Breast epithelium (tissue), 4 donors: ENCODE measurements at places on chromosomes 4 and X. TPM values are rescaled to one million over a fixed set of nuclear protein-coding genes. Genes with fewer than 3 reads are reported as not detected.

- no peaks in the 10 kb centered on the region for H3K4me1 ChIP-seq
- no peak for DNase-seq
- H3K27ac ChIP-seq: no peak overlapping the region
- H3K4me3 ChIP-seq: no peak overlapping the region
- H3K27me3 ChIP-seq: no peaks in the 10 kb centered on the region
- no peaks in the 10 kb centered on the region for H3K36me3 ChIP-seq
These were observed 40.9 kb downstream of the SEPTIN11 start for GRCh38 chr4:76990288-76991080.

- no peaks in the 10 kb centered on the region for H3K4me1 ChIP-seq
- no peak overlapping the region for H3K4me3 ChIP-seq
- no peaks in the 10 kb centered on the region for H3K27me3 ChIP-seq
- no peak overlapping the region for H3K27ac ChIP-seq
- no peak for DNase-seq
- H3K36me3 ChIP-seq: no peaks in the 10 kb centered on the region
These were observed 146.1 kb downstream of the ATP10D start for GRCh38 chr4:47631161-47631560.

- H3K4me1 ChIP-seq: no peaks in the 10 kb centered on the region
- no peaks in the 10 kb centered on the region for H3K36me3 ChIP-seq
- H3K27ac ChIP-seq: no peak overlapping the region
- H3K27me3 ChIP-seq: no peaks in the 10 kb centered on the region
- no peak for DNase-seq
- H3K4me3 ChIP-seq: no peak overlapping the region
These were observed 471.1 kb upstream of the NWD2 start for GRCh38 chr4:36773467-36773866.

DNA sequence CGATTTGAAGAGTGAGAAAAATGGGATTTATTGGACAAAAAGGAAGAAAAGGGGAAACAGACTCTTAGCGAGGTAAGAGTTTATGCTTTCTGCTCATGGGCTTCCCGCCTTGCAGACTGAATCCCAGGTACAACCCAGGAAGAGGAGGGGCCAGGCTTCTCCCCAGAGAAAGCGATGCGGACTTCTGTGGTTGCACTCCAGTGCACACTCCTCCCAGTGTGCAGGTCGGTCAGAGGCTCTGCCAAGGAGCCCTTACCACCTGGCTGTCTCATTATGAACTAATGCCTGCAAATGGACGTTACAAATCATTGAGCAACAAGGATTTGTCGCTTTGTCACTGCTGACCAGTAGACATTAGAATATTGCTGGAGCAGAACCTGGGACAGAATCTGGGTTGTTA, 39.9 kb upstream of the GLRA2 start:
- no peak overlapping the region for H3K4me3 ChIP-seq
- H3K27ac ChIP-seq: no peak overlapping the region
- H3K36me3 ChIP-seq: no peaks in the 10 kb centered on the region

- no peaks in the 10 kb centered on the region for H3K36me3 ChIP-seq
- H3K27ac ChIP-seq: no peak overlapping the region
- H3K27me3 ChIP-seq: peaks cover 8% of the 10 kb centered on the region
These were observed 73.4 kb downstream of the GPC3 start for GRCh38 chrX:133911825-133912495.

DNA sequence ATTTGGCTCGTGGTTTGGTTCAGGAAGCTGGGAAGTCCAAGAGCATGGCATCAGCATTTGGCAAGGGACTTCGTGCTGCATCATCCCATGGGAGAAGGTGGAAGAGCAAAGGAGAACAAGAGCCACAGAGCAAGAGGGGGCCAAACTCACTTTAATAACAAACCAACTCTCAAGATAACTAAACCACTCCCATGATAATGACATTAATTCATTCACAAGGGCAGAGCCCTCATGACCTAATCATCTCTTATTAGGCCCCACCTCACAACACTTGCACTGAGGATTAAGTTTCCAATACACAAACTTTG, 113.4 kb upstream of the ATXN3L start:
- H3K4me3 ChIP-seq: no peak overlapping the region
- H3K27me3 ChIP-seq: peaks cover 42% of the 10 kb centered on the region
- H3K4me1 ChIP-seq: no peaks in the 10 kb centered on the region
- no peak for DNase-seq
- H3K36me3 ChIP-seq: no peaks in the 10 kb centered on the region

- DNase-seq: no peak
- no peak overlapping the region for H3K27ac ChIP-seq
- peaks cover 89% of the 10 kb centered on the region for H3K27me3 ChIP-seq
These were observed 84.0 kb downstream of the RTL9 start for GRCh38 chrX:110442635-110443034.

- H3K27me3 ChIP-seq: no peaks in the 10 kb centered on the region
- no peak for DNase-seq
- no peaks in the 10 kb centered on the region for H3K36me3 ChIP-seq
- H3K4me3 ChIP-seq: no peak overlapping the region
- H3K27ac ChIP-seq: no peak overlapping the region
These were observed 114.6 kb downstream of the TBCK start for GRCh38 chr4:106201373-106201772.

DNA sequence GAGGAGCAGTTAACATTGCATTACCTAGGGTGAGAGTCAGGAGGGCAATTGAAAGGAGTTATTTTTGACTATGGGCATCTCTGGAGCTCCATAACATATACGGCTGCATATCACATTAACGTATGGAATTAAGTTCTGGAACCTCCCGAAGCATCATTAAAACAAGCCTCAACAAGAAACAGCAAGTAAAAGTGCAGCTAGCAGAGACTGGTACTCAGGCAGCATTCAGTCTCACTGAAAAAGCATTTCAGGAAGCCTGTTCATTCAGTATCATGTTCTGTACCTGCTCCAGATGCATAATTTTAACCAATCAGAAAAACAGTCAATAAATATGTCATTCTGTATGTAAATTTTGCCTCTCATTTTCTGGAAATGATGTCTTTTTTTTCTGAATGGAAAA, 299.6 kb downstream of the EPHA5 start:
- no peak overlapping the region for H3K27ac ChIP-seq
- H3K4me1 ChIP-seq: no peaks in the 10 kb centered on the region
- no peak for DNase-seq
- no peaks in the 10 kb centered on the region for H3K27me3 ChIP-seq
- H3K4me3 ChIP-seq: no peak overlapping the region
- no peaks in the 10 kb centered on the region for H3K36me3 ChIP-seq

- H3K27ac ChIP-seq: no peak overlapping the region
- no peaks in the 10 kb centered on the region for H3K27me3 ChIP-seq
- no peaks in the 10 kb centered on the region for H3K36me3 ChIP-seq
These were observed 23.3 kb upstream of the GPR50 start for GRCh38 chrX:151153086-151153485.

GRCh38 chr4:14607578-14607977, 394.7 kb upstream of the CPEB2 start:
- H3K4me1 ChIP-seq: no peaks in the 10 kb centered on the region
- no peak for DNase-seq
- H3K27me3 ChIP-seq: no peaks in the 10 kb centered on the region
- H3K36me3 ChIP-seq: no peaks in the 10 kb centered on the region
- H3K4me3 ChIP-seq: no peak overlapping the region

- DNase-seq: no peak
- no peak overlapping the region for H3K27ac ChIP-seq
These were observed 108.0 kb upstream of the ZNF518B start for GRCh38 chr4:10565166-10565780.

GRCh38 chrX:77447653-77448569, 722 bp downstream of the FGF16 start:
- H3K27ac ChIP-seq: no peak overlapping the region

- no peaks in the 10 kb centered on the region for H3K27me3 ChIP-seq
- H3K4me1 ChIP-seq: no peaks in the 10 kb centered on the region
- H3K4me3 ChIP-seq: no peak overlapping the region
- DNase-seq: no peak
- H3K36me3 ChIP-seq: no peaks in the 10 kb centered on the region
- no peak overlapping the region for H3K27ac ChIP-seq
These were observed 223.8 kb downstream of the CHIC2 start for GRCh38 chr4:53840643-53841042.

DNA sequence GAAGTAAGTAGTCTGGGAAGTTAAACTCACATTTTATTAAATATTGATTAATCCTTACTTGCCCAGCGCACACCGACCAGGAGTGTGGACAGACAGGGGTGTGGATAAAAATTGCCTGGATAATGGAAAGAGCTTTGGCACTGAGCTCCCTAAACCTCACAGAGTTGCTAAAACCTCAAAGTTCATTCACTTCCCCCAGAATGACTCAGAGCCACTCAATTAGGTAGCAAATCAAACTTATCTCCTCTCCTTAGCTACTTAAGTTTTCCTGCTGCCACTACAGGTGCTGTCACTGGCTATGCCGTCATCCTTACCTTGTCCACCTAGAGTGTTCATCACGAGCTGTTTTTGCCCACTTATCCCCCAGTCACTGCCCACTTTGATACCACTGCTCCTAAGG, 27.0 kb upstream of the MID1IP1 start:
- H3K27me3 ChIP-seq: no peaks in the 10 kb centered on the region
- H3K36me3 ChIP-seq: no peaks in the 10 kb centered on the region
- H3K4me3 ChIP-seq: no peak overlapping the region
- DNase-seq: no peak

GRCh38 chr4:59597536-59598329, 1602.4 kb upstream of the ADGRL3 start:
- no peak overlapping the region for H3K4me3 ChIP-seq
- no peaks in the 10 kb centered on the region for H3K36me3 ChIP-seq
- H3K27ac ChIP-seq: no peak overlapping the region

DNA sequence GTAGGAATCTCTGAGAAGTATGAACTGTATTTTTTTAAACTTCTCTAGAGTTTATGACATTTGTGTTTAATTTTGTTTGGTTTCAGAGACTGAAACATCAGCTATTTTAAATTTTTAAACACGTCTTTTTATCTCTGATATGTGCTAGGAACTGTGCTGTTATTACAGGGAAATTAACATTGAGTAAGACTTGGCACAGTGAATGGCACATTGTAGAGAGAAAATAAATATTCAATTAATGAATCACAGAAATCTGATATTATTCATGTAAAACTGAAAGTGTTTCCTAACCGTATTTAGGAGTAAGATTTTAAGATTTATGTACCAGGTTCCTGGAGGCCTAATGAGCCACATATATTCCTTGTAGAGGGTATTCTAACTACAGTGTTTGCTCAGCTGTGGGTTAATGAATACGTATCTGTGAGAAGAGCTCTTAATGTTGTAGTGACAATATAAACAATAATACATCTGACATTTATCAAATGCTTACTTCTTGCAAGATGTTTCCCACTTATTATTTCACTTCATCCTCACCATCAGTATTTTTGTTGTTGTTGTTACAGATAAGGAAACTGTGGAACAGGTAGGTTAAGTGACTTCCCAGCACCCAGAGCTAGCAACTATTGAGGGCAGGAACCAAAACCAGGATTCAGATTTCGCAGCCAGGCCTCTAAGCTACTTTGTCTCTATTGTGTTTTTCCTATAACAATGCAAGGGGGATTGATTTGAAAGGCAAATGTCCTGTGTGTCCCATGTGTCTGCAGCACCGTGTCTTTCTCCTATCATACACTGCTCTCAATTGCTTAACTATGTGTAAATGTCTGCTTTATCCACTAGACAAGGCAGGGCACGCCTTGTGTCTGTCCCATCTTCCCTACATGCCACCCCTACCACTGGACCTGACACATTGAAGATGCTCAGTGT, 121.1 kb upstream of the FAM9C start:
- H3K27ac ChIP-seq: no peak overlapping the region
- H3K27me3 ChIP-seq: peaks cover 5% of the 10 kb centered on the region
- no peaks in the 10 kb centered on the region for H3K4me1 ChIP-seq
- no peak overlapping the region for H3K4me3 ChIP-seq
- DNase-seq: no peak
- no peaks in the 10 kb centered on the region for H3K36me3 ChIP-seq

DNA sequence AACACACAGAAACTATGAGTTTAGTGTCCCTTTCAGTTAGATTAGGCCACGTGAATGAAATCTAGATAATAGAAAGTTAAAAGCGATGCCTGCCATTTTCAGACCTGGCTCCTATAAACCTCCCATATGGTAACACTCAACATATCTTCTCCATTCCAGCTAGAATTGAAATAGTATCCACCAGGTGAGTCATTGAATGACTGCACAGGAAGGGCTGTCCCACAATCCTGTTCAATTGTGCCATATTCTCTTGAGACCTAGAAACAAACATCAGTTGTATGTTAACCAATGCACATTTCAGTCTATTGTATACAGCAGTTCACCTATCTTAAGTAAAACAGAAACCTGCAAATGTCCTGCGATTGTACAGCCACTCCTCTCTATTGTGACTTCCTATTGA, 659.3 kb upstream of the SLIT2 start:
- H3K4me1 ChIP-seq: no peaks in the 10 kb centered on the region
- H3K4me3 ChIP-seq: no peak overlapping the region
- H3K27ac ChIP-seq: no peak overlapping the region
- DNase-seq: no peak
- H3K27me3 ChIP-seq: no peaks in the 10 kb centered on the region

DNA sequence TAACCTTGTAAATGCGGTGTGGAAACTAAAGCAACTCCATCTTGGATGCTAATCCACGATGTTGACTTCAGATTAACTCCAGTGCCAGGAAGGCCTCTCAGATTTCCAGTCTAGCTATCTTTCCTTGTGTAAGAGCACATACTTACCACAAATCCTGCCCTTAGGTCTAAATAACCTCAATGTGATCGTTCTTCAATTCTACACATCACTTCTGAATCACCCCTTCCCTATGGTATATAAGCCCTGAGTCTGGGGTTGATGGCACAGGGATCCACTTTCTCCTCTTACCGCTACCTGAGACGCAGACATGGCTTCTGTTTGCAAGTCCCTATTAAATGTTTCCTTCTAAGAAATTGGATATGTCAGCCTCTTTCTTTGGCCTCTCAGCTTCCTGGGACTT, 17.5 kb upstream of the ZNF41 start:
- H3K36me3 ChIP-seq: no peaks in the 10 kb centered on the region
- no peak for DNase-seq
- no peak overlapping the region for H3K27ac ChIP-seq
- H3K4me3 ChIP-seq: no peak overlapping the region
- no peaks in the 10 kb centered on the region for H3K4me1 ChIP-seq
- H3K27me3 ChIP-seq: no peaks in the 10 kb centered on the region

GRCh38 chr4:175767150-175767549, 44.9 kb downstream of the GPM6A start:
- no peak overlapping the region for H3K27ac ChIP-seq
- H3K4me1 ChIP-seq: no peaks in the 10 kb centered on the region
- H3K4me3 ChIP-seq: no peak overlapping the region

GRCh38 chr4:83782591-83782990, 246.7 kb downstream of the GPAT3 start:
- no peaks in the 10 kb centered on the region for H3K36me3 ChIP-seq
- H3K4me1 ChIP-seq: no peaks in the 10 kb centered on the region
- no peak overlapping the region for H3K27ac ChIP-seq
- H3K27me3 ChIP-seq: no peaks in the 10 kb centered on the region

The PNMA3 gene
- not detected for total RNA-seq

The FAM9B gene
- total RNA-seq: not detected

The DNAAF6 gene
- total RNA-seq: not detected

The LPAR4 gene
- 0.98 TPM for total RNA-seq

The GSX2 gene
- not detected for total RNA-seq

The CPZ gene
- 2.9 TPM for total RNA-seq

The CENPVL2 gene
- not detected for total RNA-seq

The NIPAL1 gene
- total RNA-seq: 9.4 TPM

The HPGDS gene
- 0.98 TPM for total RNA-seq

The GAGE12E gene
- total RNA-seq: not detected
